ENCODE measurements at places on chromosomes 7 and 10.

GRCh38 chr7:25656581-25657026, 428.3 kb upstream of the NPVF start:
- DNase-seq, result no peak

DNA sequence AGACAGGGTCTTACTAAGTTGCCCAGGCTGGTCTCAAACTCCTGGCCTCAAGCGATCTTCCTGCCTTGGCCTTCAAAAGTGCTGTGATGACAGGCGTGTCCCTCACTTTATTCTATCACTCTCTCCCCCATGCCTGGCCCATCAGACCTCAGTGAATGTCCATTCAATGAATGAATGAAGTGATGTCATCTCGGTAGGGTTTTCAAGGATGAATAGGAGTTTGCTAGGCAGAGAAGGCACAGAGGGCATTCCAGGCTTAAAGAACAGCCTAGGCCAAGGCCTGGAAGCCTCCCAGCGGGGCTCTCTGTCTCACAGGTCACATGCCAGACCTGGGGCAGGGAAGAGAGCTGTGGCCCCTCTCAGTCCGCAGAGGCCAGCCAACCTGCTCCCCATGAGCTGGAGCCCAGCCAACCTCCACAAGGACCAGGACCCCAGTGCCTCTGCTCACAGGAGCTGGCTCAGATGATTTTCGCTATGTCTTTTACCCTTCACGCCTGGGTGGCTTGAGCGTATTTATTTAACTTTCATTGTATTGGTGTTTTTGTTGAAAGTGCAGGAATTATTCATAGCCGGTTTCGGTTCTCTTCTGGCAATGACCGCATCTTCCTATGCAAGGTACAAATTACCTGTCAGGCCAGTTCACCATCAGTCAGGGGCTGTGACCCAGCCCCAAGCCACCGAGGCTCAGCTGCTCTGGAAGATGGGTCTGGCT, 11.8 kb upstream of the TNRC18 start:
- DNase-seq, result no peak

DNA sequence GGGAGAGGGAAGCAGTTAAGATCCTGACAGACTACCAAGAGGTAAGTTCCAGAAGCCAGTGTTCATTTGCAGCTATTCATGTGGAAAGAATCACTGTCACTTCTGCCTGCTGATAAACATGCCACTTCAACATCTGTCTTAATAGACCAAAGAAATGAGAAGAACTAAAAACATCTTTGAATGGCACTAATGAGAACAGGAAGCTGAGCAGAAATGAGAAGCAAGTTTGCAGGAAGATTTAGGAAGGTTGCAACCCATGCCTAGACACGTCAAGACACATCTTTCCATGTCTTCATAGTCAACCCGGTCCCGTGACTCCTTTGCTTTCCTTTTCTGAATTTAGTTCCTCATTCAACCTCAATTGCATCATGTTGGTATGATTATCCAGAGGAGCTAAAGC, 180.0 kb downstream of the PDE1C start:
- no peak for DNase-seq

DNA sequence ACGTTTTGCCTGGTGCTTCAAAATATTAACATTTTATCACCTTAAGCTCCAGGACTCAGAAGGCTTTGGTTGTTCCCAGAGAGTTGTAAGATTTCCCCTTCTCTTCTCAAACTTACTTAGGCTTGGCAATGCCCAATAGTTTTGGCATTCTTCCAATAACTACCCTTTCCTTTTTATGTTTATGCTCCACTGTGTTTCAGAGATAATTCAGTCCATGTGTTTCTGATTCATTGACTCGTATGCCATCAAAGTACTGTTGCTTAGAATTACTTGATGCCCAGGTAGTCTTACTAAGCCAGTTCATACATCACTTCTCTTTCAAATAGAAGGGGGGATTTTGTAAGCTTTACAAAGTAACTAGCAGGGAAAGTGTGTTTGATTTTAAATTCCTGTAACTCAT, 66.6 kb downstream of the AGMO start:
- no peak for DNase-seq

GRCh38 chr7:47895026-47895425, 53.2 kb downstream of the PKD1L1 start:
- DNase-seq, result no peak

DNA sequence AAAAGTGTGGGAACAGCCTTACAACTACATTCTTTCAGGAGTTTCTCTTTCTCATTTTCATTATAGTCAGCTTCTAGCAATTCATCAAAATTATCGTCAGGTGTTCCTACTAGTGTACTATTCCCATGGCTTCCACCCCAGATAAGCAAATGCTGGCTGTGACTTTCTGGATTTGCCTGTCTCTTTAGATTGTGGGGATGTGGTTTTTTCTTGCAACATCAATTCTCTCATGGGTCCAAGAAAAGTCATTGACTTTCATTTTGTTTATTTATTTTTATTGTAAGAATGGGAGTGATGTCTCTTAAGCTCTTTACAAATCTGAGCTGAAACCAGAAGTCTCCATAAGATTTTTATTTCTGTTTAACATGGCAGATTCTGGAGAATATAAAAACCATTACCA, 349.7 kb upstream of the SEMA3C start:
- DNase-seq, result no peak
